Hair follicular keratinocyte (primary cell): ENCODE measurements at places on chromosomes 11 and 22. TPM values are rescaled to one million over a fixed set of nuclear protein-coding genes. Genes with fewer than 3 reads are reported as not detected.

The OR51B4 gene
- not detected in 2 replicates for total RNA-seq

The CHRM1 gene
- total RNA-seq: not detected in 2 replicates

The BEST1 gene
- 0.11 and 1.4 TPM in 2 replicates for total RNA-seq

The NRIP3 gene
- 1.7 and 1.8 TPM in 2 replicates for total RNA-seq

The MS4A8 gene
- not detected in 2 replicates for total RNA-seq

The C11orf16 gene
- total RNA-seq: not detected in 2 replicates

The PKP3 gene
- 292 and 373 TPM in 2 replicates for total RNA-seq

The PANX2 gene
- total RNA-seq: 0.04 and 0.62 TPM in 2 replicates

The TPBGL gene
- total RNA-seq: not detected in 2 replicates

The TENM4 gene
- 9.4 and 15.3 TPM in 2 replicates for total RNA-seq

The MMP1 gene
- 30.6 and 57.7 TPM in 2 replicates for total RNA-seq

The FGF19 gene
- 0.15 and 0.16 TPM in 2 replicates for total RNA-seq

The NEAT1 gene
- total RNA-seq: 4.3 and 7.9 TPM in 2 replicates

The C11orf42 gene
- not detected in 2 replicates for total RNA-seq
